ENCODE measurements at places on chromosomes 2 and 18.

DNA sequence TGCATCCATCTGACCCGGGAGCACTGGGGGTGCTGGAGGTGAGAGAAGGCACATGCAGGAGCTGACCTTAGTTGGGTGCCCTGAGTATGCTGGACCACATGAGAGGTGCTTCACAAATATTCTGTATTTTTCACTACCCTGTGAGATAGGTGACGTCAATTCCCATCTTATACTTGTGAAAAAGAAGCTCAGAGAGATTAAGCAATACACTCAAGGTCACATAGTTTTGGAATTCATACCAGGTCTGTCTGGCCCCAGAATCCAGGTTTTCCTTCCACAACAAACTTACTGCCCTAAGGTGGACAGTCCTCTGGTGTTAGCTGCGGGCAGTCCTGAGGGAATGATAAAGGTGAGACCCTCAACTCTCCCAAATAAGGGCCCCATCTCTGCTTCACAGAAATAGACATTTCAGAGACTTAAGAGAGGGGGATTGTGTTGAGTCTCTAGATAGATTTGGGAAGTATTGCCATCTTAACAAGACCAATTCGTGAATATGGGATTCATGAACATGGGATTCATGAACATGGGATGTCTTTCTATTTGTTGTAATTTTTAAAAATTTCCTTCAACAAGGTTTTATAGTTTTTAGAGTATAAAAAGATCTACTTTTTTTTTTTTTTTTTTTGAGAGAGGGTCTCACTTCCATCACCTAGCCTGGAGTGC lies 64.0 kb upstream of the SMAD7 start:
- no peak for DNase-seq

DNA sequence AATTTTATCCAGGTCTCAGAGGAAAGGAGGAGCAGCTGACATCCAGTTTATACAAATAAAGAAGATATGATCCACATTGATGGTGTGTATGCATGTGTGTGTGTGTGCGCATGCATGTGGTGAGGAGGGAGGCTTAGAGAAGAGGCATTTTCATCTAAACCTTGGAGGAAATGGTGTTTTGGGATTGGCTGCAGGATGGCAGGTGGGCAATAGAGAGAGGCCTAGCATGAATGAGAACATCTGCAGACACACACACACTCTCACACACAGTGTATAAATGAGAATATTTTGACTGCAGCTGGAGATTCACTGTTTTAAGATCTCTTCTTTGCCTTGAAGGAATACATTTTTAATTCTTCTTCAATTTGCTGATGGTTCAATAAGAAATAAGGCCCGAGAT lies 61.7 kb upstream of the TMEM17 start:
- DNase-seq: no peak

DNA sequence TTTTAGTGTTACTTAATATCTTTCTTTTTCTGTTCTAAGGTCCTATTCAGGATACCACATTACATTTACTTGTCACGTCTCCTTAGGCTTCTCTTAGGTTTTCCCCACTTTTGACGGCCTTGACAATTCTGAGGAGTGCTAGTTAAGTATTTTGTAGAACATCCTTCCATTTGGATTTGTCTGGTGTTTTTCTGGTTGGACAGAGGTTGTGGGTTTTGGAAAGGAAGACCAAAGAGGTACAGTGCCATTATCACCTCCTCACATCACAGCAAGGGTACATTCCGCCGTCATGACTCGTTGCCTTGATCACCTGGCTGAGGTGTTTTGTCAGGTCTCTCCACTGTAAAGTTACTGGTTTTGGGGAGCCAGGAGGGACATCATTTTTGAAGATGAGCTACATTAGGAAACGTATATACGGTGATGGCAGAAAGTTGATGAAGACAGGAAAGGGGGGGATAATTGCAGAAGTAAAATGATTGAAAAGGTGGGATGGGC lies 88.4 kb upstream of the TMEM247 start:
- DNase-seq: no peak

DNA sequence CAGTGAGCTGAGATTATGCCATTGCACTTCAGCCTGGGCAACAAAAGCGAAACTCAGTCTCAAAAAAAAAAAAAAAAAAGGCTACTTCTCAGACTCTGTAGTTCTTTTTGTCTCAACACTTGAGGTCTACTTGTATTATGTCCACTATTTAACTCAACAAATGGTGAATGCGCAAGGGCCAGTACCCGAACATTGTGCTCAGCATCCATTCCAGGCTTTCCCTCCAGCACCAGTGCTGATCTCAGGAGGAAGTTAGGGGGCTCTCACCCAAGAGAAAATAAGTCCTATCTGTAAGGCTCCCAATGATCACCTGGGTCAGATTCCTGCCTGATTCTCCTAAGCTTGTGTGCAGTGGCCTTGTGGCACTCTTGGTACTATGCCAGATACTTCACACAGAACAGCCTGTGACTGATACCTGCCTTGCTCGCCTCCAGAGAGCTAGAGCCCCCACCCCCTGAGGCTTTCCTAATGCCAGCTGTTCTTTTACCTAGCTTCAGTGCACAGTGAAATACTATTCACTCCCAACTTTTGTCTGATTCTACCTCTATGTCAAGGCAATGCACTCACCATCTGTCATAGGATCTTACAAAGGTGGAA lies 74.9 kb downstream of the INO80D start:
- no peak for DNase-seq

DNA sequence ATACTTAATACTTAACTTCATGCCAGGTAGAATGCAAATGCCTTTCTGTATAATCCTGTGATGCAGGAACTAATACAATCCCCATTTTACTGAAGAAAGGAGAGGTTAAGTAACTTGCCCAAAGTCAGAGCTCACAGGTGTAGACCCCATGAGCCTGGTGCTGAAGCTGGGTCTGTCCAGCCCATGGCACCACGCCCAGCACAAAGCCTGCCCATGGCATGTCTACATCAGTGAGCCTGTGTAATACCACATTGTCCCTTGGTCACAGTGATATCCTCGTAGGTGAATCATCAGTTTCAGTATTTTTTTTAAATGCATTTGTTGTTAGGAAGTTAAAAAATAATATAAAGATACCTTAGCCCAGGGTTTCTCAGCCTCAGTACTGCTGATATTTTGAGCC lies 69.9 kb upstream of the MCFD2 start:
- no peak for DNase-seq

DNA sequence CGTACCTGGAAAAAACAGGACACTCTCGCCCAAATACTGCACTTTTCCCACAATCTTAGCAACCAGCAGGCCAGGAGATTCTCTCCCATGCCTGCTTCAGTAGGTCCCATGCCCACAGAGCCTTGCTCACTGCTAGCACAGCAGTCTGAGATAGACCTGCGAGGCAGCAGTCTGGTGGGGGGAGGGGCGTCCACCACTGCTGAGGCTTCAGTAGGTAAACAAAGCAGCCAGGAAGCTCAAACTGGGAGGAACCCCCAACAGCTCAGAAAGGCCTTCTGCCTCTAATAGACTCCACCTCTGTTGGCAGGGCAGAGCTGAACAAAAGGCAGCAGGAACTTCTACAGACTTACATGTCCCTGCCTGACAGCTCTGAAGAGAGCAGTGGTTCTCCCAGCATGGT lies 1202.8 kb upstream of the ACVR2A start:
- DNase-seq: no peak

GRCh38 chr2:88880441-88880953 lies 189.0 kb downstream of the RPIA start:
- DNase-seq: no peak

- DNase-seq: peak; percentile 73
Measured at GRCh38 chr2:46943881-46944798, 28.5 kb upstream of the MCFD2 start.
